ENCODE measurements at places on chromosomes 3 and 15. TPM values are rescaled to one million over a fixed set of nuclear protein-coding genes. Genes with fewer than 3 reads are reported as not detected.

Gene TMCO5A
- total RNA-seq = not detected

Gene CHRNA5
- total RNA-seq = 0.39 TPM

Gene DENND6A
- 34.7 TPM for total RNA-seq

Gene PPARG
- total RNA-seq = 72.8 TPM

Gene CPNE9
- 0.39 TPM for total RNA-seq

Gene CPLX3
- 0.20 TPM for total RNA-seq

Gene TEX55
- not detected for total RNA-seq

Gene SLC6A1
- 1.7 TPM for total RNA-seq

Gene RBMS3
- 111 TPM for total RNA-seq

Gene NECTIN3
- 13.7 TPM for total RNA-seq

Gene NR2E3
- 0.79 TPM for total RNA-seq

Gene PFN2
- total RNA-seq = 91.9 TPM

Gene CCR4
- total RNA-seq = 0.59 TPM

Gene CXCR6
- 0.39 TPM for total RNA-seq

Gene CFAP20DC
- 1.3 TPM for total RNA-seq

Gene MFN1
- total RNA-seq = 96.2 TPM

Gene COPS2
- total RNA-seq = 80.4 TPM

Gene MRAS
- 22.2 TPM for total RNA-seq

Gene ZNF860
- 0.89 TPM for total RNA-seq

Gene PFKFB4
- total RNA-seq = 5.4 TPM

Gene ASB14
- total RNA-seq = 0.10 TPM

Gene XCR1
- 0.39 TPM for total RNA-seq

Gene EPHA3
- 11.0 TPM for total RNA-seq

Gene CKMT1A
- 7.1 TPM for total RNA-seq

Gene GOLGA8G
- not detected for total RNA-seq

Gene LSAMP
- 7.9 TPM for total RNA-seq

Gene STRIT1
- 2.5 TPM for total RNA-seq

Gene CHRM5
- total RNA-seq = not detected

Gene FGF7
- 44.2 TPM for total RNA-seq

Gene COL6A5
- total RNA-seq = 0.30 TPM

Gene ELL3
- total RNA-seq = 14.2 TPM

Gene TAGLN3
- 1.9 TPM for total RNA-seq

Gene KIF15
- 9.5 TPM for total RNA-seq

Gene LMOD3
- 8.9 TPM for total RNA-seq

Gene CAMP
- total RNA-seq = 18.3 TPM

Gene BFSP2
- not detected for total RNA-seq

Gene IL5RA
- 0.79 TPM for total RNA-seq

Gene MYO1E
- total RNA-seq = 58.8 TPM

Gene TRPM1
- total RNA-seq = 3.5 TPM
